LHCN-M2 (cell line): ENCODE measurements at places on chromosomes 5 and 9.

GRCh38 chr9:124309667-124310084, 51.9 kb downstream of the NEK6 start:
- peak; percentile 98 for DNase-seq

DNA sequence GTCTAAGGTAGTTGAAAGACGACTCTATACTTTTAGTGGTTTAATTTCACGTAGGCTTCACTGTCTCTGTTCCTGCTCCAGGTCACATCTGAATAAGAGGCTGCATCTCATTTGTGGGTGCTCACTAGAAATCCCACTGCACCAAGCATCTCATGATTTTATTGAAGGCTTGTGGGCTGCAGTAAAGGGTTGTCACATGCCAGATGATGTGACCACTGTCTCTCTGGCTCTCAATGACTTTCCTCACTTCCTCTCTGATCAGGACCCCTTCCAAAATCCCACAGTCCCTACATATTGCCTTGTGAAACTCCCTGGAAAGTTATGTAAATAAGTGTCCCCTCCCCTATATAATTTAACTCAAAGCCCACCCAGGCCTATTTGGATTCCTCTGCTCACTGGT, 8.9 kb upstream of the ZCCHC10 start:
- no peak for DNase-seq

DNA sequence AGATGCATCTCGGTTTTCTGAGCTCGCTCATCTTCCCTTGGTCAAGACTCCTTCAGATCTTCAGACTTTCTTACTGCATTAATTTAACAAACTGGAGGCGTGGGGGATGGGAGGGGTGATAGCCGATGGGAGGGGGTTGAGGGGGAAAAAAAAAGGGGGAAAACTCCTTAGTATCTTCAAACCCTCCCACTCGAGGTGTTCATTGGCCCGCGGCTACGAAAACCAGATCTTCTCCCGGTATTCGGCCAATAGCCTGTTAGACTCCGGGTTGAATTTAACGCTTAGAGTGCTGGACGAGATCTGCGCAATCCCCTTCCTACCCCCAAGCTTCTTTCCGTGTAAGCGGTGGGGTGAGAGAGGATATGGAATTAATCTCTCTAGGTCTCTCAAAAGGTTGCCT, 689 bp upstream of the GLRA1 start:
- no peak for DNase-seq

- DNase-seq, result no peak
Measured at GRCh38 chr9:94627287-94627686, 12.0 kb downstream of the FBP1 start.

DNA sequence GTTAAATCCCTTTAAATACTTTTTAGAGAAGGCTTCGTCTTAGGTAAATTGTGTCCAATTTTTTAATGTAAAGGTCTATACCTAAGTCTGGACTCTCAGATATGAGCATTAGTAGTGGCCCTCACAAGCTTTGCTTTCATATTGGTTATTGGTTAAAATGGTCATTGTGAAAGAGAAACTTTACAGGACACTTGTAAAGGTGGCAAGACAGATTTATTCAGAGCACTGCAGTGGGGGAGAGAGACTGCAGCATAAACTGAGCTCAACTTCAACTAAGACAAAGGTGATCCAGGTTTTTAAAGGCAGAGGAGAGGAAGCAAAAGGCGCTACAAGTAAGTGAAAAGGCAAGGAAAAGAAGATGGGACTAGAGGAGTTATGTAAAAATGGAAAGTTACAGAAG, 157.7 kb downstream of the PARP8 start:
- no peak for DNase-seq

DNA sequence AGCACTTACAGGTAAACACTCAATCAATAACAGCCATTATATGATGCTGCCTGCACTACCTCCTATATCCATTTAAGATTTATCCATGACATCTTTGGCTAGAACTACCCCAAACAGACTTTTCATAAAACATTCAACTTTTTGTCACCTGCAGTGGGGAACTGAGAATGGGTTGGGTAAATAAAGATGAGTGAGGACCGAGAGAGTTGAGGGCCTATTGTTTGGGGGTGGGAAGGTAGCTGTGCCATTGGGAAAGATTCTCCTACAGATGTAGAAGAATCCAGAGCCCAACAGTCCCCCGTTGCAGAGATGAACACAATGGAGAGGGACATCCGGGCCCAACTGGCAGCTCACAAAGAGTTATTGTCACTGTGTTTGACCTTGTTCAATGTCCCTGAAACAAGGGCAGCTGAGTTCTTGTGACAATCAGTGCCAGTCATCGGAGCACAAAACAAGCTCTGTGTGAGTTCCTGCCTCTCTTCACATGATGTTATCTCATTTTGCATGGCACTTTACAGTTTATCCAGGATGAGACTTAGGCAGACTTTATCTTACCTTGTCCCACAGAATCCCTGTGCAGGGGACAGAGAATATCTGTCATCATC, 11.5 kb upstream of the SLC31A2 start:
- DNase-seq, result no peak

DNA sequence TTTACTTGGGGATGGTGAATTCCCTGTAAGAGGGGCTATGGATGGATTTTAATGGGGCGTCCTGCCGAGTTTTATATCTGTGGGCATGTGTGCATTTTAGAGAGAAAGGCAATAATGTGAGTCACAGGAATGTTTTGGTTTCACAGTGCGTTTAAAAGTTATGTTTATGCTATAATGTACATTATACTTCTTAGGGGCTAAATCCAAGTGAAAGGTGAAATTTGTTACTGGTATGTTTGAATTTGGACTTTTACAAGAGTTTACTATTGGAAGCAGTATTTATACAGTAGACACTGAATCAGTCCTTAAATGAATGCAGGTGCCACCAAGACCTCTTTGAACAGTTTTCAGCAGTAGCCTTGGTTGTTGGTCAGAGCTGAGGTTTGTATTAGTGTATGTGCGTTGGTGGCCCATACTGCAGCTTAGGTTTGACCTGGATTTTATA, 5.6 kb downstream of the JMY start:
- DNase-seq, result no peak

DNA sequence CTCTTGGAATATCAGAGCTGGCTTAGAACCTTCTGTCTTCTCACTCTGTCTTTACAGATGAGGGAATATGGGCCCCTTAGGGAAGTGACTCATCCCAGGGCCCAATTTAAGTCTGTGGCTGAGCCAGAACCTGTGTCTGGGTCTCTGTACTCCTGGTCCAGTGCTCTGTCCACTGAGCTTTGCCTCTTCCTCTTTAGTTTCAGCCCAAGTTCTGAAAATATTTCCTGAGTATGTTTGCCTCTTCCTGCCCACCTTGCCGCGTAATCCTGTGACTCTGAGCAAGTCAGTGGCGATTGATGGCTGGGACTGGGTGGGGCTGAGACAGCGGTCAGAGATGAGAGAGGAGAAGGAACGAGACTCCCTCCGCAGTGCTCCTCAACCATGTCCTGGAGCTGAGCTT, 7.8 kb downstream of the IER5L start:
- no peak for DNase-seq

DNA sequence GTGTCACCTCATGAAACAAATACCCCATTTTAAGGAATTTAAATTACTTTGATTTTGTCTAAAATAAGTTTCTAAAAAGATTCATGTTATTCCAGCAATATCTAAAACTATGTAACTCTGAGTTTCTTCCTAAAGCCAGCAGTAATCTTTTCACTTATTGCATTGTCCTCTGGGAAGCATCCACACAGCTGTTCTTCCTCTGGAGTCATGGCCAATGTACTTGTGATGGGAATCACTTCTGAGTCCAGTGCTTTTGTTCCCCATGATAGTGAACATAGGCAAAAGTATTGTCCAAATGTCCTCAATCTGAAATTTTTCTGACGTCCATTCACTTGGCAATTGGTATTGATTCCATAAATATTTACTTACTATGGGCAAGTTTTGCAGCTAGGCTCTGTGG, 125.0 kb downstream of the STARD4 start:
- DNase-seq, result peak; percentile 25

DNA sequence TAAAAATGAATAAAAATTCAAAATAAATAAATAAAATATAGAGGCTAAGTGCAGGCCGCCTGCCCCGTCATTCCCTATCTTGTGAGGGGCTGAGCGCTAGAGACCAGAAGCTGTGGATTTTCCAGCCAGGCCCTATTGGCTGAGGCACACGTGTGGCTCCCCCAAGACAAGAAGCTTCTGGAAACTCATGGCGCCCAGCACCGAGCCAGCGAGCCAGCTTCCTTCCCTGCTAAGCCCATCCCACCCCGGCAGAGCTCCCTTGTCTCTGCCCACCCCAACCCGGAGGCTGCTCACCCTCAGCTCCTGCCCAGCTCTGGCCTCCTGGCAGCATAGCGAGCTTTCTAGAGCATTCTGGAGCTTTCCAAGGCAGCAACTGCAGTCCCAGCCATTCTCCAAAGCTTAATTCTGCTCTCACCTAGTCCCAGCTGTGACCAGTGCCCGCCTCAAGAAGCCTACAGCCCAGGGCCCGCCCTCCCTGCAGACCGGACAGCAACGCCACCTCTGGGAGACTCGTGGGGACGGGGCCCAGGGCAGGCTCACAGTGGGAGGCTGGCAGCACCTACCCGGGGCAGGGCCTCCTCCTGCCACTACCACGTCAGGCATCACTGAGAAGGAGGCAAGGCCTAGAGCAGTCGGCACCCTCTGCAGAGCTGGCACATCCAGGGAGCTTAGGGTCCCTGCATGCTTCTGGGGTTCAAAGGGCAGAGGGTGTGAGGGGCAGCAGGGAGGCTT, 23.2 kb upstream of the TMEM250 start:
- DNase-seq, result no peak

- DNase-seq, result no peak
Measured at GRCh38 chr9:26677965-26678706, 214.5 kb downstream of the CAAP1 start.

- no peak for DNase-seq
Measured at GRCh38 chr5:56358046-56358445, 124.9 kb upstream of the ANKRD55 start.

- DNase-seq, result no peak
Measured at GRCh38 chr9:76580820-76581219, 121.8 kb downstream of the GCNT1 start.

DNA sequence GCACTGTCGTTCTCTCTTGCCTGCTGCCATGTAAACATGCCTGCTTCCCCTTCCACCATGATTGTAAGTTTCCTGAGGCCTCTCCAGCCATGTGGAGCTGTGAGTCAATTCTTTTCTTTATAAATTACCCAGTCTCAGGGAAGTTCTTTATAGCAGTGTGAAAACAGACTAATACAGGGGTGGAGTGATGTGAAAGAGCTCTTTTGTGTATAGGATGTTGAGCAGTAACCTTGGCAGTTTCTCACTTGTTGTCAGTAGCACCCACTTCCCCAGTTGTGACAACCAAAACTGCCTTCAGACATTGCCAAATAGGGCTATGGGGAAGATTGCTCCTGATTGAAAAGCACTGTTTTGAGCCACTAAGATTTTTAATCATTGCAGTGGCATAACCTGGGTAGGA, 552.2 kb upstream of the ZNF462 start:
- no peak for DNase-seq

DNA sequence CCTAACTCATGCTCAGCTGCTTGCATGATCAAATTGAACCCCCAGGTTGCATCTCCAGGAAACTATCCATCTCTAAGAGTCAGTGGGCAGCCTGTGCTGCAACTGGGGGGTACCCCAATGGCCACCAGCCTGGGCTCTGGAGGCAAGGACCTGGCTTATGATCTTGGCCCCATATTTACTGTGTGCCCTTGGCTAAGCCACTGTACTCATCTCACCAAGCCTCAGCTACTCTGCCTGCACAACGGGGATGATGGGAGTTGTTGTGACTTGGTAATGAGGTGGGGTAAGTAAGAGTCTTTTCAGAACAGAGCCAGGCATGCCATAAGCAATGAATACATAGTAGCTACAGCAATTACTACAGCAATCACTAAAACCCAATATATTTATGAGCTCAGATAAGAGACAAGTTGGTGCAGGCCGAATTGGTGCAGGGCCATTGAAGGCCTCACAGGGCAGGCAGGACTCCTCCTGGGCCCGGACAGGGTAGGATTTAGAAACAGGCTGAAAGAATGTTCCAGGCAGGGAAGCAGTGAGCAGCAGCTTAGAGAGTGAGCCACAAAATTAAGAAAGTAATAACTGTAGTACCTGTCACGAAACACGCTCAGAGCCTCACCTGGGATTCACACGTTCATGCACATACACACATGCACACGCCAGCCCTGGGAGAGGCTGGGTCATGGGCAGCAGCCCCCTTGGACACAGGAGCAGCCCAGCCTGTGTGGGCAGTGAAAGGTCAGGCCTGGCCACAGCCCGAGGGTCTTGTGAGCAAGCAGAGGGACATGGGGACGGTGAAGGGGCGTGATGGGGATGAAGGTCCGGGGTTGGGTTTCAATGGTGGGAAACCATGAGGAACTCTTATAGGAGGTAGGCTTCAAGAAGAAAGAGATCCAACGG, 74.1 kb downstream of the PAX5 start:
- no peak for DNase-seq

DNA sequence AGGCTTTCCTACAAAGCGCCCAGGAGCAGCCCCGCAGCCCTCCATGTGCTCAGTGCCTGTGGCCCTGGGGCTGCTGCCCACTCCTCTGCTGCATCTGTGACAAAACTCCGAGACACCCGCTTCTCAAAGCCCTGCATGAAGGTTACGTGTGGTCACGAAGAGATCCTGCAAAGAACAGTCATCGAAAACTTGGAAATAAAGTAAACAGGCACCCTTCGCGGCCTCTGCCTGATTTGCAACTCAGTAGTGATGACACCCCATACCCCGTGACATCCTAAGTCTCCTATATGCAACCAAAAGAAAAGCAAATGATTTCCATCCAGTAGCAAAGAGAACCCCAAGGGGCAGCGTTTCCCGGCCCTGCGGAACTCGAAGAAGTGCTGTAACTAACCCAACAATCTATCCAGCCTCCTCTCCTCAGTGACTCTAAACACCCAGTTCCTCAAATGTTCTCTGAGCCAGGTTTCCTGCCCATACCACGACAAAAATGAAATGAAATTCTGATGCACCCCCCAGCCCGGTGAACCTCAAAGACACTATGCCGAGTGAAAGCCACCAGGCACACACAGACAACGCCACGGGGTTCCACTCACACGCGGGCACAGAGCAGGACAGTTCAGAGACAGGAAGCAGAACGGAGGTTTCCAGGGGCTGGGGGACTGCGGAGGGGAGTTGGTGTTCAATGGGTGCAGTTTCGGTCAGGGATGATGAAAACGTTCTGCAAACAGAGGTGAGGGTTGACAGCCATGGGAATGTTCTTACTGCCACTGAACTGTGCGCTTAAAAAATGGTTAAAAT, 19.0 kb downstream of the NACC2 start:
- DNase-seq, result no peak
